CD8-positive, alpha-beta T cell (primary cell): ENCODE measurements at places on chromosomes 2 and 18.

- no peak for DNase-seq
Measured at GRCh38 chr2:217929757-217930707, 72.8 kb downstream of the TNS1 start.

DNA sequence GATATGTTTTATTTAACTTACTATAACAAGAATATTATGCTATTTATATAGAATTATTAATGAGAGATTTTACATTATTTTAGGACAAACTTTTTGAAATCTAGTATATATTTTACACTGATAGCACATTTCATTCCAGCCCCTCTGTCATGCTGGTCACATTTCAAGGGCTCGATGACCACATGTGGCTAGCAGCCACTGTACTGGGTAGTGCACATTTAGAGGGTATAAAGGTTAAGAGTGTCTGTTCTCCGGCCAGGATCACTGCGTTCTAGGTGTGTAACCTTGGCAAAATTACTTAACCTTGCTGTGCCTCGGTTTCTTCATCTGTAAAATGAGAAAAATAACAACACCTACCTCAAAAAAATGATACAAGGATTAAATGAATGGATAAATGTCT, 87.2 kb upstream of the TNP1 start:
- no peak for DNase-seq

GRCh38 chr18:53944721-53945120, 279.7 kb downstream of the MBD2 start:
- no peak for DNase-seq

GRCh38 chr2:38765149-38765548, 12.9 kb upstream of the GEMIN6 start:
- DNase-seq = no peak

DNA sequence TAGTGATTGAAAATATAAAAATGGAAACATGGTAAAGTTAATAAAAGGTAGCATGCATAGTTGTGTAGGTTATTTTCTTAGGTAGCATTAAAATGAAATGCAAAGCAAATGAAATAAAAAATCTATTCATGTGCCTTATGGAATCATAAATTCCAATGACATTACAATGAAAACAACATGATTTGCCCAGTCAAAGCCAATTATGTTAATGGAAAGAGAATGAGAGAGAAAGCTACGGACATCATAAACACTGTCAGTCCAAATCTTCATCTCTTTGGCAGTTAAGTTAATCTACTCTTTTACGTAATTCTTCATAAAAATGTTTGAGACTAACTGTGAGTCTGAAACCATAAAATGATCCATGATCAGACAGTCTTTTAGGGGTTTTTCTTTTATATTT, 636.7 kb upstream of the SYT4 start:
- DNase-seq = no peak

GRCh38 chr2:85996591-85996990, 107.8 kb upstream of the ST3GAL5 start:
- no peak for DNase-seq

DNA sequence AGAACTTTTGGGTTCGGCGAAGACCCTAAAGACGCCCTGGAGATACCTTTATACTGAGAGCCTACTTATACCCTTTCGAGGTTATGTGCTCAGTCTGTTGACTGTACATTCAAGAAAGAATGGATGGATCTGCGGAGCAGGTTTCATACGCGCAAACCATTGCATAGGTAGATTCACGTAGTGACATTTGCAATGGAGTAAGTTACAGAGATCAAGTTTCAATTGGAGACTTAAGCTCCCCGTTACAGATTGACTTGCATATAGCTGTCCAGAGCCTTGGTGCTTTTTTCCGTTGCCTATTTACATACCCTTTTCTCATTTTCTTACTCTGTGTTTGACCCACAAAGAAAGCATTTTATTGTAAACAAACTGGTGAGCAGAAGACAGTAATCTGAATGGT, 923 bp downstream of the PSMD1 start:
- DNase-seq = no peak

DNA sequence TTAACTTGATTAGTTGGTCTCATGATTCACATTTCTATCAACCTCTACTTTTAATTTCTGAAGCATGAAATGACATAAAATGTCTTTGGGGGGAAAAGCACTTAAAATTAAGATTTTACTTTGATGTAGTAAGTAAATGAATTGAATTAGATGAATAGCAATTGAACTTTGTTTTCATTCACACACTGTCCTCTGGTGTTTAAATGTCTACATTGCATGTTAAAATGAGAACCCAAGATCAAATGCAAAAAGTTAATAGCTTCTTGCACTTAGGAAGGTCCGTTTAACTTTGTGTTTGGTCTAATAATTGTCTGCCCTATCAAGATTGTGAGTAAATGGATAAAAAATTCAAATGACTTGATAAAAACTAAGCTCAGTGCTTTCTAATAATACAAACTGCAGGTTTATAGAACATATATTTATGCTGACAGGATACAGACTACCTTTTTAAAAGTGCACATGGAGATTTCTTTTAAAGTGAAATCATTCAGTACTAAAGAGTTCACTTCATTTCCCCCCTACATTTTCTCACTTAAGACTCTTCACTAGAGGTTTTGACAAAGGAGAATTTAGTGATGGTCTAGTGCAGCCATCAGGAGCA, 156.2 kb upstream of the NABP1 start:
- DNase-seq = peak; percentile 48

GRCh38 chr2:207479198-207479785, 50.5 kb upstream of the CREB1 start:
- no peak for DNase-seq

DNA sequence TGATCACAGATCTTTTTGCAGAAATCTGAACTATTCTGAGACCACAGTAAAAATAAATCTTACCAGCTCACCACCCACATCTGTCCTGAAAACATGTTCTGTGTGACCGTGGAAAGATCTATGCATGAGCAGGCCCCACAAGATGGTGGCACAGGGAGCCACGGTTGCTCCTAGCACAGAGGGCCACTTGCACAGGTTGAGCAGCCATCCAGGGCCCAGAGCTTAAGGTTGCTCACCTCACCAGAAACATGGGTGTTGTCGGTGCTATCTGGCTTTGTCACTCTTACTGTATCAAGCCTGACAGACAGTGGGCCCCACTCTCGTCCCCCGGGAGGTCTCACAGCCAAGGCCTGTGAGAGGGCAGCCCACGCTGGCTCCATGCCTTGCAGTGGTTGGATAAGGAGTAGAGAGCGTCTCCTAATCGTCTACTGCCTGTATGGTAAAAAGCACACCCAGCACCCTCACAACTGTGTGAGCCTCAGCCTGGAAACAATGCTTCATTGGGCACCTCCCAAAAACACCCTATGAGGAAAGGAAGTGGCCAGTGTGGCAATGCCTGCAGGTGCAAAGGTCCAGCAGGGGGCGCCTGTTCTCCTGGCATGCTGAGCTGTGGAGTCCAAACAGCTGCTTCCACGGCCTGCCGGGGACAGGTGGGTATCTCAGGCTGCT, 19.6 kb downstream of the TUBB6 start:
- peak; percentile 63 for DNase-seq

DNA sequence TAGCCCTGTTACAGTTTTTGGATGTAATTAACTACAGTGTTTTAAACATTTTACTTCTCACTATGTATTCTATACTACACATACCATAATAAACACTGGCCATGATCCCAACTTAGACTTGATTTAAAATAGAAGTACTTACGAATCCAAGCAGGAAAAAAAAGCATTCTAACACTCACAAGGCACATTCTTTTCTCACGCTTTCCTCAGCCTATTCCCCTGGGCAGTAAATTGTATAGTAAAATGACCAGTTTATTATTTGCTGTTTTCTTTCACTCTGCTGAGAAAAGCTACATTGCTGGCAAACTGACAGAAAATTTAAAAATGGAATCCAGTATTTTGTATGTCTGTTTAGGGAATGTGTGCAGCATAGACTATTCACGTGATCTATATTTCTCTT, 2.8 kb upstream of the TANC1 start:
- no peak for DNase-seq

DNA sequence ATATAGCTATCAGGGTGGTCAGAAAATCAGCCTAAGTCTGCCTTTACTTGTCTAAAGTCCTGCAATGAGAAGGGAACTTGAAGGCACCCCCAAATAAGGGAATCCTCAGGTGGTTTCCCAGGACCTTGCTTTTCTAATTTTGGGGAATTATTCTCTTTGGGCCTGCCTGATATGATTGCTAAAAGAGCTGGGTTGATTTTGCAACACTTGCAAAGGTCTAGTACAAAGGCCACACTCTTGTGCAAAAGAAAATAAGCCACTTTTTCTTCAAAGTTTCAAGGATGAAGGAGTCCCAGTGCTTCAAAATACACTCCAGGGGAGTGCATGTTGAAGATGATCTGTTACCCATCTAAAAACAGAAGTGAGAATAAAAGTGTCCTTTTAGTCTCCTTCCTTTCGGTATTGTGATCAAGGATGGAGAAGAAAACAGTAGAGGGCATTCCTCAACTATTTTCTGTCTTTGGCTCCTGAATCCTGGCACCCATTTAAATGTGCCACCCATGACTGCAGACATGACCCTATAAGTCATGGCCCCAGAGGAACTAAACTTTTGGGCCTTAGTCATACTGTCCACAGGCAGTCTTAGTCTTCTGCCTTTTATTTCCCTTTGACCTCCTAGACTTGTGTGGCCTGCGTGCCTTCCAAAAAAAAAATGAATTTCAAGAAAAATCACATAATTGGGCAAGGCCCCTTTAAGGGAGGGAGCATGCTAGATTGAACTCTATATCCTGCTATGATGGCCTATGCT, 5.1 kb downstream of the SULT1C3 start:
- DNase-seq = no peak

DNA sequence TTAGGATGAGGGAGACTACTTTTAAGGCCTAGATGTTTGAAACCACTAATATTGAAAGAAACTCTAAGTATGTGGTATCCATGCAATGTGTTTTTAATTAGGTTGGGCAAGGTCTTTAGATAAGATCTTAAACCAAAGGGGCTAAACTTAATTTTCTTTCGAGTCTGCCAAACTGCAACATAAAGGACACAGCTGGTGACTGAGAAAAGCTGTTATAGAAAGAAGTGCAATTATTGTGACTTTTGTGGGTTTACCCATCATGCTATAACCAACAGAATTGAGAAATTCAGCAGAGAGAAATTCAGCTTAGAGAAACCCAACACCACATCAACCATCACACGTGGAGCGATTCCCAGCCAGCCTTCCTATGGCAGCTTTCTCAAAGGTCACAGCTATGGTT, 119.5 kb upstream of the LMAN1 start:
- DNase-seq = no peak

GRCh38 chr18:3907955-3908354, 458.0 kb downstream of the TGIF1 start:
- no peak for DNase-seq

DNA sequence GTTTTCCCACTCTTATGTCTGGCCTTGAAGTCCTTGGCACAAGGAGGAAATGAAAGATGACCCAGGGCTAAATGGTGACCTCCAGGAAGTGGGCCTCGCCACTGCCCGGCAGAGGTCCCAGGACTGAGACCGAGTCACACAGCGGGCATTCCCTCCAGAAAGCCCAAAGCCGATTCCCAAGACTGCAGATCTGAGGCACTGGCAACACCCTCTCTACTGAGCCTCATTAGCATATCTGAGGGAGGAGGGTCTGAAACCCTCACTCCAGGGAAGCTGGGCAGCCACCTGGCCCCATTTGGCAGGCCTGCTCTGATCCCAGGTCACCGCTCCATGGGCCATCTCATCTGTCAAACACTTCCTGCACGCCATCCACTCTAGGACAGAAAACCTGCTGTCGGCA, 29.1 kb downstream of the FAM178B start:
- DNase-seq = no peak

GRCh38 chr18:27382567-27383216, 197.6 kb upstream of the CHST9 start:
- DNase-seq = no peak

GRCh38 chr2:10169581-10169980, 47.0 kb downstream of the RRM2 start:
- DNase-seq = no peak

GRCh38 chr2:223313101-223313500, 261.1 kb downstream of the KCNE4 start:
- DNase-seq = no peak

- no peak for DNase-seq
Measured at GRCh38 chr2:216740557-216741222, 45.3 kb upstream of the IGFBP5 start.

- DNase-seq = no peak
Measured at GRCh38 chr2:46487667-46488335, 8.4 kb downstream of the TMEM247 start.

DNA sequence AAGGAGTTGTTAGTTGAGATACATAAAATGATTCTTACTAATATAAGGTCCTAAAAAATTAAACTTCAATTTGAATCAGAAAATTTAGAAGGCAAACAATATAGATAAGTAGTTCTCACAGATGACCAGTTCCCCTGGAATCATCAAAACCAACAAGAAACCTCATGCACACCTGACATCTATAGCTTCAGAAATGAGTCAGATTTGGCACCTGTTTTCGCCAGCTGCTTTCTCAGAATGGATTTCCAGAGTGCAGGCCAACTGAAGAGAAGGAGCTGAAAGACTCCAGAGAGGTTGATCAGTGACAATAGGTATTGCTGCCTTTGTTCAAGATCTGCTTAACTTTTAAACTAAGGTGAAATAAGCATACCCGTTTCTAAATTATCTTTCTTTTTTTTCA, 192.4 kb downstream of the RDH14 start:
- DNase-seq = no peak

DNA sequence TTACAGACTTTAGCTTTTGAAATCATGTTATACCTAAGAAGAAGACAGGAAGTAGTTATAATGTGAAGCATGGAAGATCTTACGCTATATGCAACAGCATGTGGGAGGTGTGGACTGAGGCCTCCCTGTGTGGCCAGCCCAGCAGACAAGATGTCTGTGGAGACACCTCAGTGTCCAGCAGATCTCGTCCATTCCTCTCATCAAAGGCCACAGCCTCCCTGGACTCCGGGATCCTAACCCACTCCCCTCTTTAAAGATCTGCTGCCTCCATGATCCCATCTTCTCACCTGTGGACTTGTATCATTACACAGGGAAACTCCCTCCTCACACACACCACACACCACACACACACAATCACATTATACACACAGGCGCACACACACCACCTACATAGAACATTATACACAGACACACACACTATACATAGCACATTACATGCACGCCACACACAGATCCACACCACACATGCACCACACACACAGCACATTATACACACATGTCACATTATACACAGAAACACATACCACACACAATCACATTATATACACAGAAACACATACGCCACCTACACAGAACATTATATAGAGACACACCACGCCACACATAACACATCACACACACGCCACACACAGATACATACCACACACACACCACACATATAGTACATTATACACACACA, 89.5 kb downstream of the PXDN start:
- DNase-seq = no peak
